ENCODE measurements at places on chromosomes 13 and 19. TPM values are rescaled to one million over a fixed set of nuclear protein-coding genes. Genes with fewer than 3 reads are reported as not detected.
A peak's percentile ranks its signal among the peaks of the same experiment; 100 is the strongest.

GRCh38 chr13:80363890-80364503 lies 23.1 kb upstream of the SPRY2 start:
- no peaks in the 10 kb centered on the region for H3K27me3 ChIP-seq
- DNase-seq, result no peak
- no peak overlapping the region for H3K4me3 ChIP-seq
- no peak overlapping the region for H3K27ac ChIP-seq
- H3K36me3 ChIP-seq, result no peaks in the 10 kb centered on the region

GRCh38 chr13:31090961-31091624 lies 70.6 kb downstream of the HSPH1 start:
- H3K27me3 ChIP-seq, result peaks cover 32% of the 10 kb centered on the region
- no peaks in the 10 kb centered on the region for H3K4me1 ChIP-seq
- no peaks in the 10 kb centered on the region for H3K36me3 ChIP-seq
- DNase-seq, result no peak

- peaks cover 46% of the 10 kb centered on the region for H3K4me1 ChIP-seq
- no peak for DNase-seq
- no peak overlapping the region for H3K4me3 ChIP-seq
- H3K27ac ChIP-seq, result peak overlapping the region; percentile 77
- H3K27me3 ChIP-seq, result no peaks in the 10 kb centered on the region
Measured at GRCh38 chr13:27258637-27259386, 7.5 kb downstream of the RPL21 start.

- DNase-seq, result no peak
- peaks cover 7% of the 10 kb centered on the region for H3K36me3 ChIP-seq
- no peak overlapping the region for H3K4me3 ChIP-seq
- H3K4me1 ChIP-seq, result no peaks in the 10 kb centered on the region
Measured at GRCh38 chr13:44296856-44297255, 76.8 kb upstream of the SERP2 start.

DNA sequence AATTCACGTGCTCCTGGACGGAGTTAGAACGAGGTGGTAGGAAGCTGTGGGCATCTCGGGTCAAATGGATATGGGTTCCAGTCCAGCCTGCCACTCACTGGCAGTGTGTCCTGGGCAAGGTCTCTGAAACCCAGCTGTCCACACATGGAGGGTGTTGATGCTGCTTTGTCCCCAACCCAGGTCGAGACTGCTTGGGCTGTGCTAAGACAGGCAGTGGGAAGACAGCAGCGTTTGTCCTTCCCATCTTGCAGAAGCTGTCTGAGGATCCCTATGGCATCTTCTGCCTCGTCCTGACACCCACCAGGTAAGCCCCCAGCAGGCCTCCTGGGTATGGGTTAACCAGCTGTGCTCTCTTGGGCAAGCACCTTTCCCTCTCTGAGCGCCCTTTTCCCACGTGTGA lies 885 bp downstream of the DDX49 start:
- peak overlapping the region; percentile 98 for H3K4me3 ChIP-seq
- H3K36me3 ChIP-seq, result peaks cover 4% of the 10 kb centered on the region
- H3K27me3 ChIP-seq, result no peaks in the 10 kb centered on the region
- DNase-seq, result no peak
- peak overlapping the region; percentile 98 for H3K27ac ChIP-seq

DNA sequence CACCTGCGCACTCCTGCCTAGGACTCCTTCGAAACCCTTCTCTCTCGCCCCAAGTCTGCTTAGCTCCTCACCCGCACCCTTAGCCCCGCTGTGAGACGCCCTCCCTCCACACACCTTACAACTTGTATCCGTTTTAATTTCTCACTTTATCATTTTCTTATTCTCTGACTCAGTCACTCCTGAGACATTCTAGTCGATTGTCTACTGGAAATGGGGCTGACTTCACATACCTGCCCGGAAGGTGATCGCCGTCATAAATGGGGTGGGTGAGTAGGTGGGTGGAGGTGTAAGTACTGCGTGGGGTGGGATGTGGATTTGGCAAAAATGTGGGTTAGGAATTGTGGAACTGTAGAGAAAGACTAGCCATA lies 714 bp downstream of the NDFIP2 start:
- DNase-seq, result peak; percentile 1
- H3K36me3 ChIP-seq, result peaks cover 5% of the 10 kb centered on the region
- H3K4me1 ChIP-seq, result peaks cover 12% of the 10 kb centered on the region
- peaks cover 44% of the 10 kb centered on the region for H3K27me3 ChIP-seq

GRCh38 chr13:110121422-110122083 lies 185.4 kb downstream of the COL4A1 start:
- no peak overlapping the region for H3K4me3 ChIP-seq
- DNase-seq, result no peak
- H3K4me1 ChIP-seq, result peaks cover under 1% of the 10 kb centered on the region
- H3K27ac ChIP-seq, result no peak overlapping the region

DNA sequence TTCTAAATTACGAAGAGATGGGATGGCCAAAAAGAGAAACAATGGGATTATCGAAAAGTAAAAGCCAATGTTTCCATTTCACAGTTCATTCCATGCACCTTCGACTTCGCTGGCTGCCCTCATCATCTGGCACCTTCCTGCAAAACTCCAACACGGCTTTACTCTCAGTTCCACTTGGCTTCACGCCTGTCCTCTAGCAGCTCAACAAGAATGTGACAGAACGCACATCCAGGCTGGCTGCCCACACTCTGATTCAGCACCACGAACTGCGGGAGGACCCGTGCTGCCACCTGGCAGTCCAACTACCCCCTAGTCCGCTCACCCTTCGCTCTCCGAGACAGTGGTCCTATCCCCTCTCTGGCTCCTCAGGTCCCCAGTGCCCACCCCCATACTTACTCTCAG lies 11.7 kb downstream of the ATP7B start:
- no peak for DNase-seq
- peak overlapping the region; percentile 12 for H3K27ac ChIP-seq
- H3K36me3 ChIP-seq, result no peaks in the 10 kb centered on the region
- no peaks in the 10 kb centered on the region for H3K4me1 ChIP-seq

DNA sequence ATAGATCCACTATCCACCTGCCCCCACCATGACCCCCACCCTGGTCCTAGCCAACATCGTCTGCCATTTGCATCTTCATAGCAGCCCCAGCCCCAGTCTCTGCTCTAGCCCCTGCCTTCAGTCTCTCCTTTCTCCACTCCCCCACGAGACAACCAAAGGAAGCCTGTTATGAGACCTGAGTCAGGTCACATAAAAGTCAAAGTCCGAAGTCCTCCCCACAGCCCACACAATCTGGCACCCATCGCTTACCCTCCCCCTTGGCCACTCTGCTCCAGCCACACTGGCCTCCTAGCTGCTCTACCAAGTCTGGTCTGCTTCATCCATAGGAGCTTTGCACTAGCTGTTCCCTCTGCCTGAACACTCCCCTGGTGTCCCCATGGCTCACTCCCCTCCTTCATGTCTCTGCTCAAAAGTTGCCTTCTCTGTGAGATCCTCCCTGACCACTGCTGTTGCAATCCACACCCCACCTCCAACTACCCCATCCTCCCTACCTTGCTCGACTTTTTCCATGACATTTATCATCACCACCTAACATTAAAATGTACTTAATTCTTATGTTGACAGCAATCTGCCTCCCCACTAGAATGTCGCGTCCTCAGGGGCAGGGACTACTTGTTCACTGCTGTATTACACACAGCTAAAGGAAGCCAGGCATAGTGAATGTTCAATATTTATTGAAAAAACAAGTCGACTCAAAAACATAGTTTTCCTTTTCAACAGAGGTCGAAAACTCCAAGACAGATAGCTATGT lies 1.2 kb upstream of the PLEKHG2 start:
- H3K4me1 ChIP-seq, result peaks cover 70% of the 10 kb centered on the region
- peaks cover 18% of the 10 kb centered on the region for H3K36me3 ChIP-seq
- H3K27ac ChIP-seq, result peak overlapping the region; percentile 100
- H3K27me3 ChIP-seq, result peaks cover 7% of the 10 kb centered on the region
- DNase-seq, result peak; percentile 45

- no peak for DNase-seq
- H3K4me3 ChIP-seq, result no peak overlapping the region
- no peaks in the 10 kb centered on the region for H3K4me1 ChIP-seq
Measured at GRCh38 chr13:94247890-94248289, 231.6 kb downstream of the DCT start.

- H3K27me3 ChIP-seq, result no peaks in the 10 kb centered on the region
- no peak for DNase-seq
- no peaks in the 10 kb centered on the region for H3K36me3 ChIP-seq
- no peak overlapping the region for H3K27ac ChIP-seq
- no peaks in the 10 kb centered on the region for H3K4me1 ChIP-seq
Measured at GRCh38 chr13:112481458-112481857, 105.3 kb downstream of the SPACA7 start.

DNA sequence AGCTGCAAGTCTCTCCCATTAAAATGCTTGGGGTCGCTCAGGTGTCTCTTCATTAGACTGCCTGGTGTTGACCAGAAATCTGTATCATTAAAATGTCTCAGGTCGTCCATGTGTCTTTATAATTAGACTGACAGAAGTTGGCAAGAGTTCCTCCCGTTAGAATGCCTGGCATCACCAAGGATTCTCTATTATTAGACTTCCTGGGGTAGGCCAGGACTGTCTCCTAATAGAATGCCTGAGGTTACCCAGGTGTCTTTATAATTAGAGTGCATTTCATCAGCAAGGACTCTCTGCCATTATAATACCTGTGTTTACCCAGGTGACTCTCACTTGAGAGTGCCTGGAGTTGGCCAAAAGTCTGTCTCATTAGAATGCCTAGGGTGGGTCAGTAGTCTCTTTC lies 1537.2 kb downstream of the UQCRFS1 start:
- no peaks in the 10 kb centered on the region for H3K36me3 ChIP-seq
- no peaks in the 10 kb centered on the region for H3K4me1 ChIP-seq

- H3K4me1 ChIP-seq, result peaks cover 41% of the 10 kb centered on the region
- peak; percentile 98 for DNase-seq
- H3K27me3 ChIP-seq, result no peaks in the 10 kb centered on the region
- H3K27ac ChIP-seq, result peak within 1 kb of the TSS; percentile 98
- peak within 1 kb of the TSS; percentile 98 for H3K4me3 ChIP-seq
Measured at GRCh38 chr19:39412100-39412866, at the start of gene PLEKHG2. Gene PLEKHG2, plus strand, starts transcription at chr19:39412669. Its CDS starts 1,418 bp downstream, at chr19:39414087.

GRCh38 chr13:41311406-41312175 lies 524 bp downstream of the NAA16 start:
- peak overlapping the region; percentile 94 for H3K27ac ChIP-seq
- H3K4me3 ChIP-seq, result peak overlapping the region; percentile 95
- peak; percentile 55 for DNase-seq
- H3K36me3 ChIP-seq, result no peaks in the 10 kb centered on the region

DNA sequence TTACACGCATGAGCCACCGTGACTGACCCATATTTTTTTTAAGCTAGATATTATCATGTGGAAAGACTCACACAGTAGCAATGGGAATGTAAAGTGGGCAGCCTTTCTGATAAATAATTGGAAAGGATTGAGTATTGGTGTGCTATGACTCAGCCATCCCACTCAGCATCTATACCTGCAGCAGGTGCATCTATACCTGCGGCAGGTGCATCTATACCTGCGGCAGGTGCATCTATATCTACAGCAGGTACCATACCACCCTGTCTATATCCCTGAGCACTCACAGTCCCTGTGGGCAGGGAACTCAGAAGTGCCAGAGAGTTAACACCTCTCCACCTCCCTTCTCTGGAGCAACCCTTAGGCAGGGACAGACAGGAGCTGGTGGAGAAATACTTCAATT lies 5.2 kb upstream of the LRRC8E start:
- DNase-seq, result no peak
- no peaks in the 10 kb centered on the region for H3K36me3 ChIP-seq
- no peak overlapping the region for H3K27ac ChIP-seq
- no peaks in the 10 kb centered on the region for H3K4me1 ChIP-seq

DNA sequence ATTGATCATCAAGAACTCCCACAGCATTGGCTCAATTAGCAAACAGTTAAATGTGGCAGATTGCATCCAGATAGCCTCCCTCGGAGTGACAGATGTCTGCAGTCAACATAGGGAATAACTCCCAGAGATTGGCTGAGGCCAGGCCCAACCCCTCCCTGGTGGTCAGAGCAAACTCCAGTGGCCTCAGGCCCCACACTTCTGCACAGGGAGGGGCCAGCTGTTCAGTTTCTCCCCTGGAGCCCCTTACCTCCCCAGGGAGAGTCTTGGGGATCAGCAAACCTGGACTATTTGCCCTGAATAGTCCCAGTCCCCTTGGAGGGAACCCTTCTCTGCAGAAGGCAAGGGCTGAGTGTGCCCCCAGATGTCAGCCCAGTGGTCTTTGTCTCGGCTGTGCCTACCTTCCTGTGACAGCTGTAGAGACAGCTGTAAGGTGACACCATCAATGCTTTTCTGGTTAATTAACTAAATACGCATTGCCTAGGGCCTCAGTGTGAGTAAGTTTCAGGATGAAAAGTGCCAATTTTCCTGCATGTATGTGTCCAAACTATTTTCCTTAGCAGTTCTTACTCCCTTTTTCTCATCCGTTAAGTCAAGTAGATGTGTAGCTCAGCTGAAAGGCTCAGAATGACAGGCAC lies 102.7 kb upstream of the UQCRFS1 start:
- H3K27me3 ChIP-seq, result no peaks in the 10 kb centered on the region
- DNase-seq, result no peak
- H3K27ac ChIP-seq, result no peak overlapping the region
- no peaks in the 10 kb centered on the region for H3K4me1 ChIP-seq
- H3K36me3 ChIP-seq, result no peaks in the 10 kb centered on the region

Gene EPSTI1
- polyA plus RNA-seq, result 13.5 TPM

Gene PDE4C
- not detected for polyA plus RNA-seq

Gene ZNF415
- polyA plus RNA-seq, result 4.9 TPM

Gene FUT1
- not detected for polyA plus RNA-seq

Gene CDC34
- polyA plus RNA-seq, result 19.9 TPM

Gene FCHO1
- 20.7 TPM for polyA plus RNA-seq
